ENCODE measurements at places on chromosomes 7 and 10.

GRCh38 chr10:119199231-119199992, 8.0 kb upstream of the GRK5 start:
- peak; percentile 82 for DNase-seq

DNA sequence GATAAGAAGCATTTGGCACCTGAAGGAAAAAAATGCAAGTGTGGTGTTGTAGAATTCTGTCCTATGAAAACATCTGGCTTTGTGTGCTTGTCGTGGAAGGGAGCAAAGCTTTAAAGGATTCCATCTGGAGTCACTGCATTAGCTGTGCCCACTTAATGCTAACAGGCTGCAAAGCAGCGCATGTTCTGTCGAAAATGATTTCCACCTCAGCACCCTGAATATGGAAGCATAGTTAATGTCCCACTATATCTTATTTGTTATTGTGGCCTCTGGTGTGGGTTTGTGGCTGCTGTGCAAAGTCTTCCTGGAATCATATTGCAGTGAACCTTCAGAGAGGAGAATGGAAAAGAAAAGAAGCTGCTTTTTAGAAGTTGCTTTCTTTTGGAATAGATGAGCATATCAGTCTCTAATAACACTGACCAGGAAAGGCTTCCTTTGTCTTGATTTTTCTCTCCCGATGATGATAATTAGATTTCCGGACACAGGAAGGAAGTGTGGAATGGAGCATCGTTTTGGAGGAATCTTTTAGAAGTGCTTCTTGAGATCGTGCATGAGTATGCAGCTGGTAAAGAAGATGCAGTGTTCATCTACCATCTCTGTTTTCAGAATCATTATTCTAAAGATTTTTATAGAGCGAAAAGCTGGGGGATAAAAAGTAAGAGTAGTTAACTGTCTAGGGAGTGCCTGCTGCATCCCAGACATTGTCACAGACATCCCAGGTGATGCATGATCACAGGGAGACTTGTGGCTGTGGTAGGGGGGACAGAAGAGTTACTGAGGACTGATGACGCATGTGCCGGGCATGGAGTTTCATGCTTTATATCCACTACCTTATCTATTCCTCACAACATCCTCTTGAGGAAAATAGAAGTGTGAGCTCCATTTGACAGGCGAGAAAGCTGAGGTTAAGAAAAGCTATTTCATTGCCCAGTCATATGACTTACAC, 54.6 kb downstream of the TEX36 start:
- DNase-seq = no peak

DNA sequence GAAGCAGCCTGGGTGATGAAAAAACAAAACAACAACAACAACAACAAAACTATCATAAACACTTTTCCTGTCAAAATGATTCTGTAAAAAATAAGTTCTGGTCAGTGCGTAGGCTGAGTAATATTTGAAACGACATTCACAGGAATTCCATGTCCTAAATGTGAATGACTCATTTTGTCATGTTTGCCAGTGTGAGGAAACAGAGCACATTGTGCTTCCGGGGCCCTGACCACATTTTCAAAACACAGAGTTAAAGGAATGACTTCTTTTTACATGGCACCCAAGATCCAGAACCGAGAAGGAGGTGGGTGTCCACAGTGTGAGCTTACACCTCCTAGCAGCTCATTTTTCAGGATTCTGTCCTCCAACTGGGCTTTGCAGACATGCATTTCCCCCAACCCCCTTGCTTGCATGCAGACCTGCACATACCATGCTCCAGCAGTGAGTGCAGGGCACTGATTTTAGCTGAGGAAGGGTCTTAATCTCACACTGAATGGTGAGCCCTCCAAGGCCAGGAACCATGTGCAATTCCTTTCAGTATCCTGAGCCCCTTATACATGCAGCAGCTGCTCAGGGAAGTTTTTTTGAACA, 3.0 kb downstream of the CLRN3 start:
- DNase-seq = no peak

DNA sequence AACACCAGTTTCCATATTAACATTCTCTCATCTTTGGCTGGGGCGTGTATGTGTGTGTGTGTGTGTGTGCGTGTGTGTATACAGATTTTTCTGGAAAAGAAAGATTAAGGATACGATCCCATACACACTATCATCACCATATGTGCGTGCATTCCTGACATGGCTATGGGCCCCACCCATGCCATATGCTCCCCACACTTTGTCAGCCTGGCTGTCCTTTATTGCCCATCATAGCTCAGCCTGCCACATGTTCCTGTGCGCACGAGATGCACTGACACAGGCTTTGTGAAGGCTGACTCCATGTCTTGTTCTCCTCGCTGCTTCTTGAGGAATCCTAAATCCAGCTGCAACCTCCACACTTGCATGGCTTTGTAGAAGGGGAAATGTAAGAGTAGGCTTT, 984.1 kb downstream of the LRMDA start:
- no peak for DNase-seq
